ENCODE measurements at places on chromosomes 13 and 19. TPM values are rescaled to one million over a fixed set of nuclear protein-coding genes. Genes with fewer than 3 reads are reported as not detected.

Gene UBAC2
- 67.8 TPM for total RNA-seq

Gene ICAM1
- total RNA-seq, result 9.0 TPM

Gene SHISA7
- not detected for total RNA-seq

Gene TMEM150B
- not detected for total RNA-seq

Gene ZNF57
- 4.4 TPM for total RNA-seq

Gene PNMA8A
- not detected for total RNA-seq

Gene CLEC17A
- total RNA-seq, result not detected

Gene ZNF724
- total RNA-seq, result 13.0 TPM

Gene PSG6
- not detected for total RNA-seq

Gene GYS1
- 60.8 TPM for total RNA-seq

Gene KRTDAP
- total RNA-seq, result not detected

Gene ZNF667
- total RNA-seq, result 1.00 TPM

Gene TEX26
- total RNA-seq, result not detected

Gene ZNF420
- total RNA-seq, result 10.3 TPM

Data from activated CD4-positive, alpha-beta T cell treated with anti-CD3 and anti-CD28 coated beads, Interleukin-2, amount 10 ng/mL, durations not matched to agents 7 days and 5 days (primary cell).